ENCODE measurements at places on chromosomes 6 and 20.

DNA sequence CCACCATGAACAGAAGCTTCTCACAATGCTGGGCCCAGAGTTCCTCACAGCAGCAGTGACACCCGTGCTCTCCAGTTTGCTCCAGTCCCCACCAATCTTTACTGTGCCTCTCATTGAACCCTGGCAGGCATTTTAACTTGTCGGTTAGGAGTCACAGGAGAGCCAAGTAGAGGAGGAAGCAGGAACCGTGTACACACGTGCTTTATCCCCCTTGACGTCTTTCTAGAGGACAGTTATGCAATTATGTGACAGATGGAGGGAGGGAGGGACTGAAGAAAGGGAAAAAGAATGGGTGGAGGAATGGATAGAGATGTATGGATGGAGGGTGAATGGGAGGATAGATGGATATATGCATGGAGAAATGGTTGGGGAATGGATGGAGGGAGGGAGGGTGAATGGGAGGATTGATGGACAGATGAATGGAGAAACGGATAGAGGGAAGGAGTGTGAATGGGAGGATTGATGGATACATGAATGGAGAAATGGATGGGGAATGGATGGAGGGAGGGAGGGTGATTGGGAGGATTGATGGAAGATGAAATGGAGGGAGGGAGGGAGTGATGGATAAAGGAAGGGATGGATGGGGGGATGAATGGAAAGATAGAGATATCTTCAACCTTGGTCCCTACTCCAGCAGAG lies 26.0 kb downstream of the RBM38 start:
- no peaks in the 10 kb centered on the region for H3K36me3 ChIP-seq
- H3K27me3 ChIP-seq, result no peaks in the 10 kb centered on the region
- peaks cover 18% of the 10 kb centered on the region for H3K4me1 ChIP-seq
- DNase-seq, result no peak
- no peak overlapping the region for H3K4me3 ChIP-seq

GRCh38 chr6:24056567-24056966 lies 69.4 kb upstream of the NRSN1 start:
- no peaks in the 10 kb centered on the region for H3K36me3 ChIP-seq
- no peak for DNase-seq
- no peaks in the 10 kb centered on the region for H3K4me1 ChIP-seq
- H3K4me3 ChIP-seq, result no peak overlapping the region
- no peaks in the 10 kb centered on the region for H3K27me3 ChIP-seq

GRCh38 chr20:40688129-40689099 lies 622 bp downstream of the MAFB start:
- H3K4me3 ChIP-seq, result peak overlapping the region; percentile 71
- H3K27ac ChIP-seq, result peak overlapping the region; percentile 88
- H3K4me1 ChIP-seq, result peaks cover 7% of the 10 kb centered on the region

- no peak overlapping the region for H3K27ac ChIP-seq
- DNase-seq, result peak; percentile 70
- H3K4me1 ChIP-seq, result peaks cover 14% of the 10 kb centered on the region
Observed at GRCh38 chr20:13788167-13788834, 3.5 kb downstream of the NDUFAF5 start.

GRCh38 chr6:18161431-18161830 lies 6.2 kb downstream of the KDM1B start:
- no peak for DNase-seq
- no peaks in the 10 kb centered on the region for H3K36me3 ChIP-seq
- H3K27me3 ChIP-seq, result no peaks in the 10 kb centered on the region
- no peak overlapping the region for H3K27ac ChIP-seq
- H3K4me1 ChIP-seq, result no peaks in the 10 kb centered on the region

DNA sequence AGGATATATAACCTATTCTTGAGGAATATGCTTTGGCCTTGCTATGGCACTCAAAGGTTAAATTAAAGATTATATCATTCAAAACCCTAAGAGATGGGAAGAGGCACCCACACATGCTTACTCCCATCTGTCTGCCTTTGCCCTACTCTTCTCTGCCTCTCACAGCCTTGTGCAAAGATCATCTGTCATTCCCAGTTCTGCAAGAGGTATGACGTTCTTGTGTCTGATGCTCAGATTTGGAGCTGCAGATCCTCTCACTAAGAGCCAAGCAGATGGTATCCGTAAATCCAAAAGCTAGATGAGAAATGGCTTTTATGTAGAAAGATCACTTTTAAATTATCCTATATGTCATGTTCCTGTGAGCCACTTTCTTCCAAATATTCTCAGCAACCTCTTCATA lies 112.0 kb downstream of the GPR63 start:
- H3K4me1 ChIP-seq, result no peaks in the 10 kb centered on the region
- no peak overlapping the region for H3K27ac ChIP-seq
- no peaks in the 10 kb centered on the region for H3K36me3 ChIP-seq
- H3K27me3 ChIP-seq, result no peaks in the 10 kb centered on the region
- H3K4me3 ChIP-seq, result no peak overlapping the region

GRCh38 chr6:1724616-1725015 lies 114.9 kb downstream of the FOXC1 start:
- no peaks in the 10 kb centered on the region for H3K4me1 ChIP-seq
- H3K27ac ChIP-seq, result no peak overlapping the region
- H3K36me3 ChIP-seq, result no peaks in the 10 kb centered on the region
- no peak for DNase-seq

DNA sequence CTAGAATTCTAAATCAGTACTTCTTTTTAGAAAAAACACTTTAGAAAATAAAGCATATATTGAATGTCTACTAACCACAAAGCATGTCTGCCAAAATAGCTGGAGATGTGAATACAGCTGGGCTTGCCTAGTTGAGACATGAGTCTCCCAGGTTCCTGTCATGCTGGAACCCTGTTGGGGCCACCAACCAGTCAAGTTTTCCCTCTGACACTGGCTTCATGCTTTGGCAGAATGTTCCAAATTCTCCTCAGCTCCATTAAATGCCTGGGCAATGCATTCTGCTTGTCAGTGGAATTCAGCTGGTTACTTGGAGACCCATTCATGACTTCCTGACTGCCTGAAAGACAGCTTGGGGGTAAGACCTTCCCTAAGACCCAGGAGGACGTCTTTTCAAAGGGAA lies 87.2 kb downstream of the PRND start:
- no peak overlapping the region for H3K4me3 ChIP-seq
- H3K27me3 ChIP-seq, result no peaks in the 10 kb centered on the region
- no peaks in the 10 kb centered on the region for H3K36me3 ChIP-seq
- DNase-seq, result no peak
- no peak overlapping the region for H3K27ac ChIP-seq

GRCh38 chr6:22473991-22474682 lies 95.2 kb upstream of the HDGFL1 start:
- no peak for DNase-seq
- H3K4me3 ChIP-seq, result no peak overlapping the region
- H3K4me1 ChIP-seq, result no peaks in the 10 kb centered on the region
- no peak overlapping the region for H3K27ac ChIP-seq
- H3K36me3 ChIP-seq, result no peaks in the 10 kb centered on the region

Measured in testis (tissue), 5 donors.